ENCODE measurements at places on chromosomes 3 and 15. TPM values are rescaled to one million over a fixed set of nuclear protein-coding genes. Genes with fewer than 3 reads are reported as not detected.

Gene C15orf39
- polyA plus RNA-seq = 15.3 TPM

Gene STRA6
- polyA plus RNA-seq = 0.90 TPM

GRCh38 chr3:33954956-33955355 is 156.5 kb downstream of the PDCD6IP start:
- no peak for DNase-seq

- DNase-seq = no peak
Measured at GRCh38 chr15:91385311-91385710, 285.3 kb downstream of the SV2B start.

GRCh38 chr15:68584756-68585573 is 6.2 kb downstream of the CORO2B start:
- no peak for DNase-seq

DNA sequence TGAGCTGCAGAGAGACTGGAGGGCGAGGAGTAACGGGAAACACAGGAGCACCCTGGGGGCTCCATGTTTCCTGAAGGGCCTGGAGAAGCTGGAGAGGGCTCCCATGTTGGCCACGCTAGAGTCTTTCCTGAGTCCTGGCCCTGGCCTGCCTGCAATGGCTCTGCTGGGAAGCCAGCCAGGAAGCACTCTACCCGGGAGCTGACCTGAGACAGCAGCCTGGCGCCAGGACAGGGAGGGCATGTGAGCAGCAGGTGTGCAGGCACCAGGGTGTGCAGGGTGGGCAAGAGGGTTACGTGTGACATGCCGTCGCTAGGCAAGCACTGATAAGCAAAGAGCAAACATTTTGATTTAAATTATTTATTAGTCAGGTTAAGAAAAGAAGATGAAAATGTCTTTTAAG is 301.4 kb downstream of the OCA2 start:
- DNase-seq = no peak

DNA sequence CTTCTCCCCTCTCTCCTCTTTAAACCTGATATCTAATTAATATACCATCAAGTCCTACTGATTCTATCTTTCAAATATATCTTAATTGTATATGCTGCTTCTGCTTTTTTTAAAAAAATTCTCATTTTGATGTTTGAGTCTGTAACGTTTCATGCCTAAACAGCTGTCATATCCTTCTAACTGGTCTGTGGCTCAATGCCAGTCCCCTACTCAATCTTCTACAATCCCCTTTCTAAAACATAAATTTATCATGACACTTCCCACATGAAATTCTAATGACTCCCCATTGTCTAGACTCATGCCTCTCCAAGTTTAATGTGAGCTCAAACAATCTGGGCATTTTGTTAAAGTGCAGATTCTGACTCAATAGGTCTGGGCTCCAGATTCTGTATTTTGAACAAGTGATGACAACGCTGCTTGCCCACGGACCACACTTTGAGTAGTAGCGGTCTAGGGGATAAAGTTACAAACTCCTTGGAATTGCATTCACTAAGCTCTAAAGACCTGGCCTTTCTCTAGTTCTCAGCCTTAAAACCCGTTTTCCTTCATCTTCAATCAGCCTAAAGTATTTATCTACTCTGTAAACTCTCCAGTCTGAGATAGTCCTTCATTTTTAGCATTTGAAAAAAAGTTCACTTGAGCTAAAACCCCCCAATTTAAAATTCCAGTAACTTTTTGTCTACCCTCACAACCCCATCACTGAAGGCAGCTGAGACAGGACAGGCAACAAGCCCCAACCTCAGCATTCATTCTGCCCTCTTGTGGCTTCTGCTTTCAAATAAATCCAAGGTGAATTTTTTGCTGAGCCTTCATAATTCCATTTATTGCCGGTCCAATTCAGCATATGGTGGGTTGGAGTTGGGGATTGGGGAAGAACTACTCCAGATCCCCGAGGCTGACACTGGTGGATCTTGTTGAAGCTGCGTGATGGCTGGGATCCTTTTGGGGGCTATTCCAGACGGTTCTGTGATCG is 88.1 kb upstream of the THRB start:
- no peak for DNase-seq

- DNase-seq = peak; percentile 52
Measured at GRCh38 chr3:190183121-190183520, 62.4 kb upstream of the P3H2 start.

DNA sequence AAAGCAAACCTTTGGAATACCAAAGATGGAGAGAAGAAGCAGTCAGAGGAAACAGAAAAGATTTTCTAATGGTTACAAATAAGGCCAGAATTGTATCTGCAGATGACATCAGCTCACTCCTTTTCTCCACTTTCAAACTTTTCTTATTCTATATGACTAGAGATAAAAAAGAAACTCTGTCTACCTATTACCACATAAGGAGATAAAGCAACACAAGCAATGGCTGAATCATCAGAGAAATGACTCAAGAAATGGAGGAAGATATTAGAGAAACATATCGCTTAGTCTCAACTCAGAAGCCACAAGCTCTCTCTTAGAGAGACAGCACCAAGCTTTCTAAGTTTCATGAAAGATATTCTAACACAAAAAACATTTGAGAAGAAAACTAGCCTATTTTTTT is 784.0 kb downstream of the ZPLD1 start:
- DNase-seq = no peak

DNA sequence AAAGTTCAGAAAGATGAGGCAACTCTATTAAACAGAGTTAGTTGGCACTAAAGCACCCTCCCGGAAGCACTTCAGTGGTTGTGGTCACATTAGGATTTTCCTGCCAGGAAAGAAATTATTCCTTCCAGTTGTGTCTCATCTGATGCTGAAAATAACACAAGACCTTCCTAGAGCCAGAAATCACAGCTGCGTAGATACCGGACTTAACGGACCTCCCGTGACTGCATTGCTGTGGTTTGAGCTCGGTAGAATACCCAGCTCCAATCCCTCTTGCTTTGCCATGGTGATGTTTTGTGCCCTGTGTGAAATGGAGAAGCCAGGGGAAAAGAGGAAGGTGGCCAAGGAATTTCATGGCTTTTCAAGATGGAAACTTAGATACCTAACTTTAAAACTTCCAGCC is 215.0 kb upstream of the IGF1R start:
- DNase-seq = peak; percentile 85

Gene ALDH1A2
- polyA plus RNA-seq = 18.0 TPM

Gene ARHGEF26
- 15.1 TPM for polyA plus RNA-seq

DNA sequence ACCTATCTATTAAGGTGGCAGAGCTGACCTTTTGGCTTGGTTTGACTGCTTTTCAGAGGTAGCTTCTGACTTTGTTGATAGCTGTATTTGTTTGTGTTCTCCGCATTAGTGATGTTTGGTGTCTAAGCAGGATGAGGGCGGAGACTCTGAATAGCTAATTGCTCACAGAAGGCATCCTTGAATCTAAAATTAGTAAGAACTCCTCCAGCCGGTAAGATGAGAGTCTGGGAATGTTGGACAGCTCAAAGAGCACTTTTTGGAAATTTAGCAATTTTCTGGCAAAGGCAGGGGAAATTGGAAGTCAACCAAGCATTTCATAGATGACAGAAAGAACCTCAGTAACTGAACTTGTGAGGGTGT is 174.1 kb downstream of the KLHL25 start:
- peak; percentile 79 for DNase-seq

Gene CADM2
- 7.9 TPM for polyA plus RNA-seq

DNA sequence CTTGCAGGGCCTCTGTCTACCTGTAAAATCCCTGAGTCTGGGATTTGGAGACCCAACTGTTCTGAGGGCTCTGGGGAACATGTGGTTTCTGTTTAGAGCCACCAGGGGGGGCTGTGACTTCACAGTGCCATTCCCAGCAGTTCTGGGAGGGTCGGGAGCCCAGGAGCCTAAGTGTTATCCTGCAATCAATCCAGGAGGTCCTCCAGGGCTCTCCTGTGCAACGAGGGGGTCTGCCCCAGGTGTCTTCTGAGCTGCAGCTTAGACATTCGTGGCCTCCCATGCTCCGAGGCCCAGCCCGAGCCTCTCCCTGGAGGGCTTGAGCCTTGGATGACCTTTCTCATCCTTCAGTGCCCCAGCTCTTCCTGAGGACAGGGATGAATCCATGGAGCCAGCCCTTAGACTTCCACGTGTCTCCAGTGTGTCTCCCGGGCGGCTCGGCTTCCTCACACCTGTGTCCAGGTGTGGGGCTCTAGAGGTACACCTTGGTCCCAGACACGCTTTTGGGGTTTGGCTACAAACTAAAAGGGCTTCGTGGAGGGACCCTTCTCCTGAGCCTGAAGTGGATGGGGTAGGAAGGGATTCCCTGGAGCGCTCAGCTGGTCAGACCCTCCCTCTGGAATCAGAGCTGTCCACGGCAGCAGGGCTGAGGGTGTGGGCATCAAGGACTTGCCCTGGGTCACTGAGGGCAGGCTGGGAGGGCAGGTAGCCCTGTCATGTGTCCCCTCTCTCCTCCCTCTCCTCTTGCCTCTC is 20.3 kb upstream of the ABTB1 start:
- DNase-seq = peak; percentile 47

Data from muscle of back (tissue), 13 donors.